ENCODE measurements at places on chromosomes 7 and 10.

GRCh38 chr7:53383131-53383530, 347.7 kb downstream of the POM121L12 start:
- DNase-seq, result no peak

GRCh38 chr10:50992972-50993766, 81.1 kb upstream of the PRKG1 start:
- DNase-seq, result no peak

GRCh38 chr7:157970744-157971143, 616.9 kb downstream of the PTPRN2 start:
- no peak for DNase-seq

- DNase-seq, result no peak
Measured at GRCh38 chr10:101695404-101695890, 477 bp upstream of the FBXW4 start.

DNA sequence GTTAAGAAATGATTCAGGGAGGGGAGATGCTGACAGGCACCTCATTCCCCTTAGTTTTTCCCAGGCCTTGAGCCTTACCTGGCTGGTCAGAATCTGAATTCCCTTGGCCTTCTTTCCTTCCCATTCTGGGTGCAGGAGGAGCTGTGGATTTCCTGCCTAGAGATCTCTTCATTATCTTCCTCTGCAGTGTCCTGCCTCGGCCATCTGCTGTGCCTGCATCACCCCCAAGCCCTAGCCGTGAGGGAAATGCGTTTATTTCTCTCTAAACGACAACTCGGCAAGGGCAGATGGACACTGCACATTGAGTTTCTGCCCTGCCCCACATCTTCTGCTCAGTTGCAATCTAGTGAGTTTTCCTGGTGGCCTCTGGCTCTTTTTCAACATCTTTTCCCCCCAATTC, 26.7 kb downstream of the ZCWPW1 start:
- no peak for DNase-seq

DNA sequence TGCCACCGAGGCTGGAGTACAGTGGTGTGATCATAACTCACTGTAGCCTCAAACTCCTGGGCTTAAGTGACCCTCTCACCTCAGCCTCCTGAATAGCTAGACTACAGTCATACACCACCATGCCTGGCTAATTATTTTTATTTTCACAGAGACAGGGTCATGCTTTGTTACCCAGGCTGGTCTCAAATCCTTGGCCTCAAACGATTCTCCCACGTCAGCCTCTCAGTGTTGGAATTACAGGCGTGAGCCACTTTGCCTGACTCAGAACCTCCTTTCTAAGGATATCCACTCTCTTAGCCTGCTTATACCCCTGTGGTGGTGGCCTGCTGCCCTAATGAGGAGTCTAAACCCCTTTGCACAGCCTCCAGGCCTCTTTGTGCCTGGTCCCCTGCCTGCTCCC, 4.2 kb upstream of the IGFBP1 start:
- no peak for DNase-seq

- no peak for DNase-seq
Measured at GRCh38 chr7:73739387-73739767, 775 bp upstream of the ABHD11 start.

GRCh38 chr10:7354330-7355047, 56.3 kb downstream of the SFMBT2 start:
- no peak for DNase-seq

DNA sequence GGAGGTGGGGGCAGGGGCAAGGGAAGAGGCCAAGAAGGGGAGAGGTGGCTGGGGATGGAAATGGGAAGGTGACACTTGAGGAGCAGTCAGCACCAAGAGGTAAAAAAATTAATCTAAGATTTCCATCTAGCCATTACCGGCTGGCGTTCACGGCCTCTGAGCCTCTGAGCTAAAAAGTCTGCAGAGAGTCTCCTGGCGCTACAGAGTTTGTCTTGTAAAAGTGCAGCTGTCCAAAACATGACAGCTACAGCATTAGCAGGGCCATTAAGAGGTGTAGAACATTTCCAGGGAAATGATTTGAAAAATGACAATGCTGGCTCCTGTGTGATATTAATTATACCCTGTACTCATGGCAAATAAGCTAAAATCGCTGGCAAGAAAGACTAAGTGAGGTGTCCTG, 167.6 kb downstream of the LRMDA start:
- DNase-seq, result no peak

GRCh38 chr7:137791930-137792329, 54.8 kb downstream of the DGKI start:
- DNase-seq, result no peak

All from NCI-H187 treated with DMSO at 0.1 percent for 48 hours (cell line).